ENCODE measurements at places on chromosomes 2 and 18. TPM values are rescaled to one million over a fixed set of nuclear protein-coding genes. Genes with fewer than 3 reads are reported as not detected.

- no peaks in the 10 kb centered on the region for H3K27me3 ChIP-seq
- no peaks in the 10 kb centered on the region for H3K4me1 ChIP-seq
- no peaks in the 10 kb centered on the region for H3K36me3 ChIP-seq
- H3K27ac ChIP-seq: no peak overlapping the region
Measured at GRCh38 chr2:60849187-60849586, 32.2 kb upstream of the REL start.

GRCh38 chr2:45390441-45390840 lies 220.6 kb downstream of the SRBD1 start:
- no peak for DNase-seq
- H3K4me1 ChIP-seq: no peaks in the 10 kb centered on the region
- no peaks in the 10 kb centered on the region for H3K36me3 ChIP-seq

GRCh38 chr18:63259567-63260379 lies 59.8 kb downstream of the BCL2 start:
- no peaks in the 10 kb centered on the region for H3K27me3 ChIP-seq
- no peak overlapping the region for H3K4me3 ChIP-seq
- DNase-seq: no peak
- H3K27ac ChIP-seq: no peak overlapping the region
- no peaks in the 10 kb centered on the region for H3K36me3 ChIP-seq

DNA sequence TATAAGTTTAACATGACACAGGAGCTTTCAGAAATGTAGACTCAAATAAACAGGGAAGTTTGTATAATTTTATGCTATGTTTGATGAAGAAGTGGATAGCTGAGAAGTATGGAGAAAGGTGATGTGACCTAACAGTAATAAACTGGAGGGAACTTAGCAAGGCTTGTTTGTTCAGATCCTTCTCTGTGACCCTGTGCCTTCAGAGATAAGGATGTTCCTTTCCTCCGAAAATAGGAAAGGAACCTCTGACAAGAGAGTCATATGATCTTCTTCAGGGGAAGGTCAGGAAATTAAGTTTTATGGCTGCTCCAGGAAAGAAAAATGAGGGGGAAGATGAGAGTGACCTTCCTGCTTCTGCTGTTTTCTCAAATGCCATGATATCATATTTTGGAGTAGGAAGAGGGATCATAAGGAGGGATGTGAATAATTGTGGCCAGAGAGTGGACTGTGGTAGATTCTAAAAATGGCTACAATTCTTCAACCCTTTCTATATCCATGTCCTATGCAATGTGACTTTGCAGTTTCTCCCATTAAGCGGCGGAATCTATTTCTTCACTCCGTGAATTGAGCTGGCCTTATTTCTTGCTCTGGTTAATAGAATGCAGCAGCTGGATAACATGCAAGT lies 8.5 kb upstream of the C2orf69 start:
- no peaks in the 10 kb centered on the region for H3K4me1 ChIP-seq
- no peak overlapping the region for H3K27ac ChIP-seq
- no peaks in the 10 kb centered on the region for H3K36me3 ChIP-seq
- no peaks in the 10 kb centered on the region for H3K27me3 ChIP-seq

GRCh38 chr2:3620834-3621233 lies 25.9 kb downstream of the COLEC11 start:
- no peaks in the 10 kb centered on the region for H3K27me3 ChIP-seq
- H3K4me1 ChIP-seq: no peaks in the 10 kb centered on the region
- H3K36me3 ChIP-seq: no peaks in the 10 kb centered on the region
- no peak overlapping the region for H3K4me3 ChIP-seq
- DNase-seq: no peak
- H3K27ac ChIP-seq: no peak overlapping the region

DNA sequence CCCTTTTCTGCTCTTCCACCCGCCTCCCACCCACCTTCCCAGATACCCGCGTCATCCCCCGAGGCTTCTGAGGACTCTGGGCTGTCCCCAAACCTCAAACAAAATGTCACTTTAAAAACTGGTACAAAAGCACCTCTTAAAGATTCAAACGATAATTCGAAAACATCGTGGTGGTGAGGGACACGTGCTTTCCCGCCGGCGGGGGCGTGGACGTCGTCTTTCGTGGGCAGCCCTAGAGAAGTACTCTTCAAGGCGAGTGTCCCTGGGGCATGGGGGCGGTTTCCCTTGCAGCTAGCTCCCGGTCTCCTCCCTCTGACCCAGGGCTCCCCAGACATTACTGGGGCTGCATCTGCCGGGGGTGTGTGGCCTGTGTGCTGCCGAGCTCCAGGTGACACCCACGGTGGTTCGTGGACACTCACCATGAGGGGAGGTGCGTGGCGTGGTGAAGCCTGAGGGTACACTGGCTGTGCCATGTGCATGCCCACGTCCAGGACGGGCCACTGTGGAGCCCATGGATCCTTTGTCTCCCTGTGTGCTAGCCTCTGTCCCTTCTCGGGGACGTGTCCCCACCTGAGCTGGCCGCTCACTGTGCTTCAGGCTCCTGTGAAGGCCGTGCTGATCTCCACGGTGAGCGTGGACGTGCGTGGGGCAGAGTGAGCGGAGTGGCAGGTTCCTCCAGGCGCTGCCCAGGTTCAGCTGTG lies 117.8 kb downstream of the NFATC1 start:
- no peak overlapping the region for H3K4me3 ChIP-seq
- H3K4me1 ChIP-seq: peaks cover 4% of the 10 kb centered on the region
- H3K27me3 ChIP-seq: no peaks in the 10 kb centered on the region
- peak; percentile 57 for DNase-seq

DNA sequence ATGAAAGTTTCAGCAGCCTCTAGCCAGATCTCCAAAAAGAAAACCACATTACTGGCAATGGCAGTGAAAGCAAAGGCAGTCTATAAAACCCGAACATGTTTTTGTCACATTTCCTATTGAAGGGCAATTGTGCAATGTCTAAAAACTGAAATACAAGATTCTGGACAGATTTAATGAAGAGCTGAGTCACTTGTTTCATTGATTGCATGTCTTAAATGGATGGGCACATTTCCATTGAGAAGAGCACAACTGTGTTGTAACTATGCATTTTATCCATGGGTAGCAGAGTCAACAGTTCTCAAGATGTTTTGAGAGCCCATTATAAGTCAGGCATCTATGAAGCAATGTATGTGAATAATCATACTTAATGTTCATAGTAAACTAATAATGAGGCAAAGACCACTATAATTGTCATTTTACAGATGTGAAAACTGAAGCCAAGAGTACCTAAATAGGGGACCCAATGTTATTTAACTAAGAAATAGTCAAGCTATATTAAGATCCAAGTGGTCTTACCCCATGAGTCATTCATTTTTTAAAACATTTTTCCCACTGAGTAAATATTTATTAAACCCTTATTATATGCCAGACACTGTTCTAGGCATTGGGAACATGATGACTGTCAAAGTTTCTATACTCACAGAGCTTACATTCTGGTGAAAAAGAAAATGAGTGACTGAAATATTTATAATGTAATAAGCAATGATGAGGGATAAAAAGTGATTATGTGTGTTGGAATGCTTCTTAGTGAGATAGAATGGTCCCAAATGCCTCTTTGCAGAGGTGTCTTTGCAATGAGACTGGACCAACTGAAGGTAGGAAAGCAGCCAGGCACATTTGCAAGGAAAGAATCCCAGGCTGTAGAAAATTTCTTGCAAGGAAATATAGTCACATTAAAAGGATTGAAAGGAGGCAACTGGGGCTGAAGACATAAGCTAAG lies 818.9 kb upstream of the ACVR2A start:
- H3K27ac ChIP-seq: no peak overlapping the region
- H3K4me1 ChIP-seq: no peaks in the 10 kb centered on the region
- no peaks in the 10 kb centered on the region for H3K27me3 ChIP-seq
- H3K36me3 ChIP-seq: no peaks in the 10 kb centered on the region
- H3K4me3 ChIP-seq: no peak overlapping the region

- no peak overlapping the region for H3K4me3 ChIP-seq
- H3K27me3 ChIP-seq: no peaks in the 10 kb centered on the region
- DNase-seq: peak; percentile 4
- no peak overlapping the region for H3K27ac ChIP-seq
- peaks cover 14% of the 10 kb centered on the region for H3K4me1 ChIP-seq
- no peaks in the 10 kb centered on the region for H3K36me3 ChIP-seq
Measured at GRCh38 chr2:128313091-128313836, 5.4 kb downstream of the HS6ST1 start.

DNA sequence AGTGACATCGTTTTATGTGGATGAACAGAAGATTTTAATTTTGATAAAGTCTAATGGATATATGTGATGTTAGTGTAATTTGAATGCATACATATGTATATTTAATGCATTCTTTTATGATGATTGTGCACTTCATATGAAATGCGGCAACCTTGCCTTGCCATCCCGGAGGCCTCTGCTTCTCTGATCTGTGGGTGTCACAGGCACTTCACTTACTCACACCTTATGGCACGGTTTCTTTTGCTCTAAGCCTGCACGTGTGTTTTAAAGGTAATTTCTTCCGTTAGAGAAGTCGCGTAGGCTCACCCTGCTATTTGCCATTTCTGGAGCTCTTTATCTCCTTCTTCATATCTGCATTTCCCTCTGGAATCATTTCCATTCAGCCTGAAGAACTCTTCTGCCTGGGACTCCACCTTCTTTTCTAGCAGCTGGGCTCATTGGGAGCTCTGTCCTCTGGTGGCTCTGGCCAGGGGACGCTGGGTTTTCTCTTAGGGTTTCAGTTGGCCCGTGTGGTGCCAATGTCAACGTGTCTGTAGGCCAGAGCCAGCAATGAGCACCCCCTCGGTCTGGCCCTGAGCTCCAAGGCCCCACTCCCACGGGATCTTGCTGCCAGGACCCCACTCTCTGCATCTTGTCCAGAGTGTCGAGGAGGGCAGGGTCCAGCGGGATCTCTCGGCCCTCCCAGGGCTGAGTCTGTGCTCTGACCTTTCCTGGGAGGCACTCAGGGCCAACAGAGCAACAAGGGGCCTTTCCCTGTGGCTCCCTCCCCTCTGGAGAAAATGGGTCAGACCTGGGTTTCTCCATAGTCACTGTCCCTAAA lies 97.3 kb downstream of the RTP5 start:
- DNase-seq: no peak
- H3K27me3 ChIP-seq: no peaks in the 10 kb centered on the region
- H3K27ac ChIP-seq: no peak overlapping the region
- no peak overlapping the region for H3K4me3 ChIP-seq

DNA sequence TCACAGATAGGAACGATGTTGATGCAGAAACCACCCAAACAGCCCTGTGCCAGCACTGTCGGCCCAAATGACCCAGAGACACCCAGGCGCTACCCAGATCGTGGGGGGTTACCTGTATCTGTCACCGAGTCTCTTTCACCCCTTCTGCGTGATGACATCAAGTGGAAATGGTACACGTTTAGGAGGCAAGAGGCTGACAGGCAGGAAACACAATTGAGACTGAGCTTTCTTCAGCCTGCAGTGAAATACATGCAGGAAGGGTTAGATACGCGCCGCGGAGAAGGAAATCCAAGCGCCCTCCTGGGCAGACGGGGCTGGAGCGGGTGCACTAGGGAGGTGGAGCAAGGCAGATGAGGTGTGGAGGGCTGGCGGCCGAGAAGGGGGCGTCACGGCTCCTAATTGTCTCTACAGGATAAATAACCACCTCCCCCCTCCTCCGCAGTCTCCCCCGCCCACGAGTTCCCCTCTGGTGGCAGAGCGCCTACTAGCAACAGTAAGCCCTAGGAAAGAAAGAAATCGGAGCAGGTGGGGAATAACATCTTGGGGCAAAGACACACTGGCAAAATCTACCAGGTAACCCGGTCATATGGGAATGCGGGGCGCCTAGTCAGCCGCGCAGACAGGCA lies at the start of gene RNF152:
RNF152 (minus strand) TSS at position 325 of the 626 bp plus-strand sequence. CDS start 76,544 bp downstream, outside the sequence.
- peak; percentile 68 for DNase-seq
- peak within 1 kb of the TSS; percentile 93 for H3K4me3 ChIP-seq
- no peaks in the 10 kb centered on the region for H3K4me1 ChIP-seq
- peak within 1 kb of the TSS; percentile 84 for H3K27ac ChIP-seq
- H3K36me3 ChIP-seq: no peaks in the 10 kb centered on the region

Gene DSG1
- not detected for total RNA-seq

Gene PLCD4
- 1.9 TPM for total RNA-seq

Gene NEU2
- not detected for total RNA-seq

Measured in ascending aorta (tissue), 2 donors.